NCI-H524 treated with DMSO at 0.1 percent for 48 hours (cell line): ENCODE measurements at places on chromosomes 5 and 9.

GRCh38 chr9:98171176-98171925 is 21.1 kb downstream of the CORO2A start:
- no peak for DNase-seq

DNA sequence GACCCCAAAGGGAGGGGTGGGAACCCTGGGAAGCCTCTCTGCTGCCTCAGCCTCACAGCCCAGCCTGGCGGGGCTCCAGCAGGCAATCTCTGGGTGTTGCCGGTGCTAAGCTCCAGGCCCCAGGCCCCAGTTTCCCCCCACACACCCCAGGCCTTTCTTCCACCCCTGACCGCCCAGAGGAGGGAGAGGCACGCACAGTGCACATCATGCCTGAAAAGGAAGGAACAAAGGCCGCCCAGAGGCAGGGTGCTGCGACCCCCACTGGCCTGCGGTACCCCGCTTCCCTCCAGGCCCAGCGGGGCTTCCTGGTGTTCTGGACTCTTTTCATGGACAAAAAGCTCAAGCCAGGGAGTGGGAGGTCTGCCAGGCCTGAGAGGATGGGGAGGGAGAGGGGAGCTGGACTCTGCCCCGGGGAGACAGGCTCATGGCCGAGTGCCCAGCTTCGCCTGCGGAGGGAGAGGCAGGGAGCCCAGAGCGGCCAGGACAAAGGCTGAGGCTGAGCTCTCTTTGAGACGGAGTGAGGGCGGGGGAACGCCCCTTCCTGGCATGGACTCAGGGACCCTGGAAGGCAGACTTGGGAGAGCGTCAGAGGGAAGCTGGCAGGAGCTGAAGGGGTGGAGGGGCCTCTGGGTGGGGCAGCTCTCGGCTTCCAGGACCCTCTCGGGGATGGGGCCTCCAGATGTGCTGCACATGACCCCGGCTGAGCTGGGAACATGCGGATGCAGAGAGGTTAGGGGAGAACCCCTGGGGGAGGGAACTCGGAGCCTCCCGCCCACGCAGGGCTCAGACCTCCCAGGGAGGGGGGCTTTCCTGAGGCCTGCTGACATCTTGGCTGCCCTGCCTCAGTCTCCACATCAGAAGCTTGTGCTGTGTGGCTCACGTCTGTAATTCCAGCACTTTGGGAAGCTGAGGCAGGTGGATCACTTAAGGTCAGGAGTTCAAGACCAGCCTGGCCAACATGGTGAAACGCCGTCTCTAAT is 1.8 kb upstream of the ENTPD2 start:
- no peak for DNase-seq

DNA sequence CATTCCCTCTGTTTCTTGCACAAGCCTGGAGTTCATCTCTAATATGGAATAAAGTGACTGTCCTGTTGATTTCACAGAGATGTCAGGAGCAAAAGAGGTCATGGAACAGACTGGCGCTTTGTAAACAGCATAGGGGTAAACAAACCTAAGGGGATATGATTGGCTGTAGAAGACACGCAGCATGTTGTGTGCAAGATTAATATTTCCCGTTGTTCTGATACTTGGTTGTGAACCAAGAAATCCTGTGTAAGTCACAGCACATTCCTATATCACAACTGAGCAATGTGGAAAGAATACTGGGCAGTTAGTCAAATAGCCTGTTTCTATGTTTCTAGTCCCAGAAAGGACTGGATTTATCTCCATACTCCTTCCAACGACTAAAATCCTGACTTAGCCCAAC is 3.2 kb downstream of the ADAMTS12 start:
- DNase-seq = no peak

GRCh38 chr5:6462671-6463070 is 14.0 kb downstream of the UBE2QL1 start:
- no peak for DNase-seq

GRCh38 chr5:59380350-59380951 is 513.1 kb downstream of the PDE4D start:
- peak; percentile 57 for DNase-seq
